Fibroblast of lung (primary cell): ENCODE measurements at places on chromosomes 13 and 19. TPM values are rescaled to one million over a fixed set of nuclear protein-coding genes. Genes with fewer than 3 reads are reported as not detected.

GRCh38 chr13:75554981-75555380 is 5.4 kb downstream of the UCHL3 start:
- no peak overlapping the region for H3K4me3 ChIP-seq
- peaks cover 4% of the 10 kb centered on the region for H3K36me3 ChIP-seq
- DNase-seq: no peak
- no peak overlapping the region for H3K27ac ChIP-seq
- no peaks in the 10 kb centered on the region for H3K4me1 ChIP-seq

- H3K27ac ChIP-seq: no peak overlapping the region
- H3K4me1 ChIP-seq: peaks cover 15% of the 10 kb centered on the region
- no peak overlapping the region for H3K4me3 ChIP-seq
- no peak for DNase-seq
- H3K27me3 ChIP-seq: no peaks in the 10 kb centered on the region
- peaks cover 2% of the 10 kb centered on the region for H3K36me3 ChIP-seq
Observed at GRCh38 chr19:12794971-12795381, 3.7 kb downstream of the JUNB start.

GRCh38 chr19:54653181-54653809 is 9.5 kb upstream of the LILRB4 start:
- no peaks in the 10 kb centered on the region for H3K27me3 ChIP-seq
- no peak overlapping the region for H3K4me3 ChIP-seq
- DNase-seq: peak; percentile 19
- H3K4me1 ChIP-seq: no peaks in the 10 kb centered on the region

GRCh38 chr13:98571955-98572662 is 4.8 kb downstream of the STK24 start:
- no peak overlapping the region for H3K4me3 ChIP-seq
- no peaks in the 10 kb centered on the region for H3K27me3 ChIP-seq
- peak; percentile 66 for DNase-seq
- peak overlapping the region; percentile 37 for H3K27ac ChIP-seq
- peaks cover 12% of the 10 kb centered on the region for H3K4me1 ChIP-seq

DNA sequence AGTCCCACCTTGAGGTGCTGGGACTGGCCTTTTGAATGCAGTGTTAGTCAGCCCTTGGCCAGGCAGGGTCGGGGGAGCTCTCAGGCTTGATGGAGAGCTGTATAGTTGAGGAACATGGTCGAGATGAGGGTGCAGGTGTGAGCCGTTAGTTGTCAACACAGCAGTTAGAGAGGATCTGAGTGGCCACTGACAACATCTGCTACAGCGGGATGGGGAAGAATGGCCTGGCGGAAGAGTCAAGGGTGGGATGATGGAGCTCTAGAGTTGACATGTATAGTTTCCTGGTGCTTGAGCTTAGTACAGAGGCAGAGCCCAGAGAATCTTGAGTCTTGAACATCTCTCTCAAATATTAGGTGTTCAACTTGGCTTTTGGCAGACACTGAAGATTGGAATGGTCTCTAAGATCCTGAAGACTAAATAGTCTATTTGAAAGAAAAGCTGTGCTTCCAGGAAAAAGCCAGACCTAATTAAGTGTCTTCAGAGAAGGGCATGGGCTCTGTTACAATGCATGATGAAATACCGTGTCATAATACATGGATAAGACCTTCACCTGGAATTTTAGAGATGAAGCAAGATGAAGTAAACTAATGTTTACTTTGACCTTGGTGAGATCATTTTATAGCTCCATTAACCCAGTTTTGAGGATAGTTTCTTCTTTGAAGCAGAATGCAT is 9.7 kb downstream of the PCCA start:
- no peak overlapping the region for H3K4me3 ChIP-seq
- H3K4me1 ChIP-seq: no peaks in the 10 kb centered on the region
- H3K27me3 ChIP-seq: no peaks in the 10 kb centered on the region
- no peak for DNase-seq
- H3K36me3 ChIP-seq: no peaks in the 10 kb centered on the region
- H3K27ac ChIP-seq: no peak overlapping the region

- H3K27me3 ChIP-seq: no peaks in the 10 kb centered on the region
- H3K27ac ChIP-seq: peak overlapping the region; percentile 28
- H3K36me3 ChIP-seq: no peaks in the 10 kb centered on the region
- H3K4me3 ChIP-seq: no peak overlapping the region
- H3K4me1 ChIP-seq: no peaks in the 10 kb centered on the region
Observed at GRCh38 chr19:49458567-49458903, 5.5 kb downstream of the ALDH16A1 start.

GRCh38 chr13:106498158-106498557 is 37.3 kb downstream of the EFNB2 start:
- no peaks in the 10 kb centered on the region for H3K4me1 ChIP-seq
- H3K27me3 ChIP-seq: no peaks in the 10 kb centered on the region

DNA sequence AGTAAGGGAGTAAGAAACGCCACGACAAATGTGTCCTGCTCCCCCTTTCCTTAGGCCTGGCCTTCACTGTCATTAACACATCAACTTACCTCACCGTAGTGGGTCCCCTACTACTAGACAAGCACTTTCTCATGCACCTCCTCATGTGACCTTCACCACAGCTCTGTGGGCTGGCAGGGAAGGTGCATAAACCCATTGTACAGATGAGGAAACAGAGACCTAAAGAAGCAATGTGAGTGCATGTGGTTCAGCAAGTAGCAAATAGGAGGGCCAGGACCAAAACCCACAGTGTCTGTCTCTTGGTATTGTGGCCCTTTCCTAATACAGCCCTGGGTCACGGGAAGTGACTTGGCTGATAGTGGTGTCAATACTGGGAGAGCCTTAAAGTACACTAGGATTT is 5.3 kb downstream of the CCDC70 start:
- no peaks in the 10 kb centered on the region for H3K36me3 ChIP-seq
- H3K4me1 ChIP-seq: no peaks in the 10 kb centered on the region
- peaks cover 6% of the 10 kb centered on the region for H3K27me3 ChIP-seq
- H3K27ac ChIP-seq: no peak overlapping the region
- H3K4me3 ChIP-seq: no peak overlapping the region

GRCh38 chr13:97185751-97186150 is 36.4 kb upstream of the MBNL2 start:
- H3K27ac ChIP-seq: no peak overlapping the region
- DNase-seq: no peak
- H3K36me3 ChIP-seq: no peaks in the 10 kb centered on the region
- H3K27me3 ChIP-seq: no peaks in the 10 kb centered on the region
- H3K4me1 ChIP-seq: no peaks in the 10 kb centered on the region
- H3K4me3 ChIP-seq: no peak overlapping the region

DNA sequence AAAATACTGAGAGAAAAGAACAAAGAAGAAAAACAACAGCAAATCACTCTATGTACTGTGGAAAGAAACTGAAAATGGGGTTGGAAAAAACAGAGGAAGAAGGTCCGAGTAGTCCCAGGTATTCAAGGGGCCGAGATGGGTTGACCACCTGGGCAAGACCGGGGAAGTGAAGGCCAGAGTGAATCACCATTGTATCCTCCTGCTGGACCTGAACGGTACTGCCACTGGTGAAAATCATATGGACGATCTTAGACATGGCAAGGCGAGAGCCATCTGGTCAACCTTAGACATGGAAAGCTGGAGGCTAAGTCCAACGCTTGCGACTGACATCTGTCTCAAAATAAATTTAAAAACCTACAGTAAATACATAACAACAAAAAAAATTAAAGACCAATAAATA is 44.4 kb upstream of the ZNF91 start:
- no peaks in the 10 kb centered on the region for H3K4me1 ChIP-seq
- H3K4me3 ChIP-seq: no peak overlapping the region
- no peaks in the 10 kb centered on the region for H3K27me3 ChIP-seq
- no peak for DNase-seq
- no peaks in the 10 kb centered on the region for H3K36me3 ChIP-seq

GRCh38 chr13:93145199-93145598 is 81.4 kb upstream of the GPC6 start:
- H3K27ac ChIP-seq: no peak overlapping the region
- no peak for DNase-seq
- no peaks in the 10 kb centered on the region for H3K36me3 ChIP-seq
- no peaks in the 10 kb centered on the region for H3K27me3 ChIP-seq
- H3K4me3 ChIP-seq: no peak overlapping the region

DNA sequence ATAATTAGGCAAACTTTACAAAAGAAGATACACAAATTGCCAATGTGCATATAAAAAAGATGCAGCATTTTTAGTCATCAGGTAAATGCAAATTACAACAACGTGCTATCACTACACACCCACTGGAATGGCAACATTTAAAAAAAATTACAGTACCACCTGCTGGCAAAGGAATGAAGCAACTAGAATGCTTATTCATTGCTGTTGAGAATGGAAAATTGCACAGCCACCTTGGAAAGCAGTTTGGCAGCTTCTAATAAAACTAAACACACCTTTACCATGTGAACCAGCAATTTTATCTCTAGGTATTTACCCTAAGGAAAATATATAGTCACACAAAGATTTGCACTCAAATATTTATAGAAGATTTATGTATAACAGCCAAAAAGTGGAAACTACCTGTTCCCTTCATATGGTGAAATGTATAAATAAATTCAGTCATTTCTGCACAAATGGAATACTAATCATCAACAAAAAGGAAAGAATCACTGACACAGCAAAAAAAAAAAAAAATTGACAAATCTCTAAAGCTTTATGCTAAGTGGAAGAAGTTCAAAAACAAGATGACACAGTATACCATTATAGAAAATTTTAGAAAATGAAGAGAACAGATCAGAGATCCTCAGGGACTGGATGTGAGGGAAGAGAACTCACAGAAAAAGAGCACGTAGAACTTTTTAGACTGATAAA is 30.3 kb downstream of the OXGR1 start:
- no peaks in the 10 kb centered on the region for H3K27me3 ChIP-seq
- DNase-seq: no peak
- no peaks in the 10 kb centered on the region for H3K4me1 ChIP-seq
- no peaks in the 10 kb centered on the region for H3K36me3 ChIP-seq
- no peak overlapping the region for H3K27ac ChIP-seq

KLK4 gene
- not detected in 2 replicates for total RNA-seq

SBK3 gene
- total RNA-seq: 0.26 and 0.66 TPM in 2 replicates

ZNF90 gene
- total RNA-seq: 1.5 and 2.8 TPM in 2 replicates

CALR3 gene
- not detected in 2 replicates for total RNA-seq
